ENCODE measurements at places on chromosomes 7 and 10. TPM values are rescaled to one million over a fixed set of nuclear protein-coding genes. Genes with fewer than 3 reads are reported as not detected.

GRCh38 chr7:74407958-74408357, 45.7 kb upstream of the GTF2IRD1 start:
- no peak for DNase-seq

DNA sequence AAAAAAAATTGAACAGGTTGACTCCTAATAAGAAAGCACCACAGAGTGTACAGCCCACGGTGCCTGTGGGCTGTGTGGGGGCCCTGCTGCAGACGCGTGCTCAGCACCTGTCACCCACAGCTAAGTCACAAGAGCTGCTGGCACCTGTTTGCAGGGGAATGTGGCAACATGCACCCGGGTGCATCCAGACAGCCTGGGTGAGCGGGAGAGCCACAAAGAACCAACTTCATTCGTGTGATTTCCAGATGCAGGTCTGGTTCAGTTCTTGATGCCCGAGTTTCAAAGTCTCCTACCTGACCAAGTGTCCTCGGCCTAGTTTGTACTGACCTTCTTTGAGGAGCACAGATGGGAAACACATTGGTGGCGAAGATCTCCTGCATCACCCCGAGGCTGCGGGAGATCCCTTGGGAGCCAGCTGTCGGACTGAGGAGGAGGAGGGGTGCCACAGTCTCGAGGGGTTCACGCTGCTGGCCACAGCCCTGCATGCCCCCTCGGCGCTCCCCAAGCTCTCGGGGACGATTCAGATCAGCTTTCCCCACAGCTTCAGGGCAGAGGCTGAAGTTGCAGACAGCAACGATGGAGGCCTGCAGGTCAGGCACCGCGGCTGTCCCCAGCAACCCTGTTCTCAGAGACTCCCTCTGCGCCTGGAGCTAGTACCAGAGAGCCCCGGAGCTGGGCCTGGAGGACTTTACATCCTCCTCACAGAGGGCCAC, 35.3 kb downstream of the AMZ1 start:
- DNase-seq, result no peak

DNA sequence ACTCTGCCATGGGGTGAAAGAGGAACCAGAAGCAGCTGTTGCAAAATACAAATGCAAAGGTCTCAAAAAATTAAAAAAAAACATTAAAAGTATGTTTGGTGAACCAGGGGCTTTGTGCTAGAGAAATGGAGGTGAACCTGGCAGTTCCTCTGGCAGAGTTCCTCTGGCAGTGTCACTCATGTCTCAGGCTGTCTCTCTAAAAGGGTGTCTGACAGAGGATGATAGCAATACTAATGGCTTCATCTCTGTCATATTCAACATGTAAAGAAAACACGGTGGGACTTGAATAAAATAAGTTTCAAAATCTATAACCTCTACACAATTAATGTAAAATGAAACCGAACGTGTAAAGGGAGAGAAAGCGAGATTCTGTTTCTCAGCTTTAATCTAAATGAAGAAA, 375.7 kb upstream of the VWC2 start:
- DNase-seq, result peak; percentile 56

- no peak for DNase-seq
Measured at GRCh38 chr7:74334030-74334429, 44.8 kb downstream of the CLIP2 start.

- no peak for DNase-seq
Measured at GRCh38 chr10:28200775-28201174, 102.1 kb downstream of the MPP7 start.

- no peak for DNase-seq
Measured at GRCh38 chr10:45514291-45515270, 140.6 kb downstream of the ALOX5 start.

GRCh38 chr10:3740157-3740871, 44.7 kb downstream of the KLF6 start:
- no peak for DNase-seq

- DNase-seq, result no peak
Measured at GRCh38 chr7:24637021-24637420, 63.8 kb downstream of the PALS2 start.

DNA sequence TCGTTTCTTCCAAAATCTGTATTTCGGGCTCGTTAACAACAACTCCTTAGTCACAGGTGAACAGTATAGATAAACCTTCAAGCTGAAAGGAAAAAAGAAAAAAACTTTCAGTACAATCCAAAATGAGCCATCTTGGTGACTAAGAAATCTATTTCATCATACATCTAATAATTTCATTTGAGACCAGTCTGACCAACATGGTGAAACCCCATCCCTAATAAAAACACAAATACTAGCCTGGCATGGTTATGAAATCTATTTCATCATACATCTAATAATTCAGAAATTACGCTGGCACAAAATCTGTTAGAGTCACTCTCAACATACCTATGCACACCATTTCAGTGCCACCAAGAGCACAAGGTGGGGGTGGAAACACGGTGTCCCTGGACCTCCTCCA, 8.8 kb downstream of the DCLRE1C start:
- DNase-seq, result no peak

DNA sequence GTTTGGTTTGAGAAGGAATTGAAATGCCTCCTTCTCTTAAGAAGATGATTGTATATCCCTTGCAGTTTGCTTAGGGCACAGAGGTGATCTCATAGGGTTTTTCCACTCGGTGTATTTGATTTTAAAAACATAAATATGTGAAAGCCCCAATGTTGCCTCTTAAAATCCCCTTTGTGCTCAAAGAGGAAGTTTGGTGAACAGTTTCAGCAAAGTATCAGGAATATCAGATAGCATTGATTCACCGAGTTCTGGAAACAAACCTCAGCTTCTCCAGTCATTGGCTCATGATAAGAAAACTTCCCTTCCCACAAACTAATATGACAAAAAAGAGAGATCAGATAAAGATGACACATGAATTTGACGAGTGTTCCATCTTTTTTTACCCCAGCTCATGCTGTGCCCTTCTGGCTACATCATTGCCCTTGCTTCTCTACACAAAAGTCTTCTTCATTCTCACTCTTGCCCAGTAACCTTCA, 20.1 kb upstream of the SMNDC1 start:
- DNase-seq, result no peak

DNA sequence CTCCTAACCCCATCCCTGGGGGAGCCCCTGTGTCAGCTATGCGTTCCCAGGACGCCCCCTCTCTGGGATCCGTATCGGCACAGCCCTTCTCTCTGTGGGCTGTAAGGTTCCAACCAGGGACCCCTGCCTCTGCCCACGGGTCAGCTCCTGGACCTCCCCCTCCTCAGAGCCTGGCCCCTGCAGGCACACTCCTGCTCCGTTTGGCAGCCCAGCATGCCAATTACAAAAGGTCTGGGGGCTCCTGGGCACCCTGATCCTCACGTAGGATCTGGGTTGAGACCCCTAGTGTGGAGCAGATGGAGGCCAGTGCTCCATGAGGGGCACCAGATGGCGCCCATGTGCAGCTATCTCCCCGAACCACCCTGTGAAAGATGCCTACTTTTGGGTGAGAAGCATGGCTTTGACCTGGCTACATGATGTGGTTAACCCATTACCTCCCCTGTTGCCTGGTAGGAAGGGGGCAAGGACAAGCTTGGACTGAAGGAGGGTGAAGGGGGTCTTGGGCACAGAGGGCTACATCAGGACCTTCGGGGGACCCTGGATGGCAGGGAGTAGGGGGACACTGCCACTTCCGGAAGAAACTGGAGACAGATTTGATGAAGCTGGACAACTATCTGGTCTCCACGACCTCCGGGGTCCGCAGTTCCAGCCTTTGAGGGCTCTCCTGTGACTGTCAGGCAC, 9.0 kb downstream of the TACR2 start:
- peak; percentile 61 for DNase-seq

DNA sequence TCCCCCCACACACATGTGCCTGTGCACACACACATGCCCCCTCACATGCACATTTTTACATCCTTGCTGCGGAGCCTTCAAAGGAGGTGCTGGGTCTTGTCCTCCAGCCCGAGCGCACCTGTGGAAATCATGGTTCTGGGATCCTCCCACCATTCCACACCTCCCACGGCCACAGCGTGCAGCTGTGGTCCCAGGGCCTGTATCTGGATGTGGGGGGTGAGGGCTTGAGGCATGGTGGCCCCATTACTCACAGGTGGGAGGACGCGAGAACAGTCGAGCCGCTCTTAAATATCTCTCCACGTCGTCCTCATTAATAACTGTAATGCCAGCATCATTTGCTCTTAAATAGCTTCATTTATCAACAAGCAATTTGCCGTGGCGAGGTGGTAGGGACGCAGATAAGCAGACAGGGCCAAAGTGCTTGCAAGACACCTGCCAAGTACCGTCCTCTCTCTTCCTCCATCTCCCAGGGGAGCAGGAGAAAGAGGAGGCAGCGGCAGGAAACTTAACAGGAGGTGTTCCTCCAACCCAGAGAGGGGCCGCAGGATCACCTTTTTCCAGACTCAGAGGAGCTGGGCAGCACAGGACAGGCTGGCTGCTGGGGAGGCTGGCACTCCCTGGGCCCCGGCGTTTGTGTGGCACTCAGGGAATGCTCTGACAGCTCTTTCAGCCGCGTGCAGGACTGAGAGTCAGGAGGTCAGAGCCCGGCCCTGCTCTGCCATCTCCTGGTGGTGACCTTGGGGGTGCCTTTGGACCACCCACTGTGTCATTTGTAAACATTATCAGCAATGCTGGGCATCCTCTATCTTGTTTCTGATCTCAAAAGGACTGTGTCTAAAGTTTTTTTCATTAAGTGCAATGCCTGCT, 87.4 kb downstream of the CDH23 start:
- DNase-seq, result no peak

- DNase-seq, result no peak
Measured at GRCh38 chr10:94343151-94343550, 19.6 kb downstream of the NOC3L start.

DNA sequence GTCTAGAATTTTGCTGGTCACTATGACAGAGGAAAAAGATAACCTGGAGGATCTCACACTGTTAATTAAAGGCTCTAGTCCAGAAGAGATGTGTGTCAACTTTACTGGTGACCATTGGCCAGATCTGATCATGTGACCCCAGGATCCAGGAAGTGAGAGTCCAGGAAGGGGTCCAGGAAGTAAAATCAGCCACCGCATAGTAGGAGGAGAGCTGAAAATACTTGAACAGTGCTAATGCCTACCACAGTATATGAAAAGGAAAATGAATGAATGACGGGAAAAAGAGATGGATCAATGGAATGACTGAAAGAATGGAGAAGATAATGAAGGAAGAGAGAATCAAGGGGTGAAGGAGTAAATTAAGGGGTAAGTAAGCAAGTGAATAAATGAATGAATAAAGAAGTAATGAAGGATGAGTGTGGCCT, 415.3 kb downstream of the RPS24 start:
- peak; percentile 26 for DNase-seq

DNA sequence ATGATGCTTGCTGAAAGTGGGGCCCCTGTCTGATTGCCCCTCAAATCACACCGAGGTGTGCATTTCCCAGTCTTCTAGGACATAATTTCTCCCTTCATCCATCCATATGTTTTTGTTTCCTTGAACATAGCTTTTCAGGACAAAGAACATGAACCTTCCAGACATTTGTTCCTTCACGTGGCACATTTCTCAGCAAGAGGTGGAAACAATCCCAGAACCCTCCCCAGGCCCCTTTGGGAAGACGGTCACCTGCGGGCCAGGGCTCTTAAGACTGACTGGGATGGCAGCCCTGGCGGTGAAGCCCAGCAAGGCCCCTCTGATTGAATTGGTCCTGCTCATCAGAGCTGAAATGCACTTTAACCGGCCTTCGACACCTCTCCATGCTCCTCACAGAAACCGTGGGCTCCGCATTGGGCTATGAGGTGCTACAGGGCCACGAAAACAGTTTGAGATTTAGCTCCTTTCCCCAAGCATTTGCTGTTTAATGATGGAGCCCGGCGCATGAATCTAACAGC, 522.5 kb upstream of the DPP6 start:
- DNase-seq, result no peak

The TSPAN14 gene
- total RNA-seq, result 33.4 TPM

The NUPR2 gene
- not detected for total RNA-seq

The AKR1C1 gene
- not detected for total RNA-seq

The RALA gene
- total RNA-seq, result 31.0 TPM

The TAF6 gene
- total RNA-seq, result 71.0 TPM

Measured in OCI-LY7 (cell line).